ENCODE measurements at places on chromosomes 7 and 10.
A peak's percentile ranks its signal among the peaks of the same experiment; 100 is the strongest.

DNA sequence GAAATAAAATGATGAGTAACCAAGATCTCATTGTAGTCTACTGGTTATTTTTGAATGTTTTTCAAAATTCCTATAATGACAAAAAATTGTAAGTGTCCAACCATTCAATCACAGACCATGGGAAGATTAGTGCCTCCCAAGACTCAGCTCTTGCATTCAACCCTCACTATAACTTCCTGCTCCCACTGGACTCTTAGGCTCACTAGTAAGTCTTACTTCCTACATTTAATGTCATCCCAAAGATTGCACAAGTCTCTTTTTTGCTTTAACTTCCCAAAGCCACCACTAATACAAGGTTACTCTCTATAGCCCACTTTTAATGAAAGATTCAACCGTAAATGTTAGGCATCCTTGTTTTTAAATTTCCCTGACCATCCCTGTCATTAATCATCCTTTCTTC lies 111.9 kb upstream of the NRBF2 start:
- no peak for DNase-seq

DNA sequence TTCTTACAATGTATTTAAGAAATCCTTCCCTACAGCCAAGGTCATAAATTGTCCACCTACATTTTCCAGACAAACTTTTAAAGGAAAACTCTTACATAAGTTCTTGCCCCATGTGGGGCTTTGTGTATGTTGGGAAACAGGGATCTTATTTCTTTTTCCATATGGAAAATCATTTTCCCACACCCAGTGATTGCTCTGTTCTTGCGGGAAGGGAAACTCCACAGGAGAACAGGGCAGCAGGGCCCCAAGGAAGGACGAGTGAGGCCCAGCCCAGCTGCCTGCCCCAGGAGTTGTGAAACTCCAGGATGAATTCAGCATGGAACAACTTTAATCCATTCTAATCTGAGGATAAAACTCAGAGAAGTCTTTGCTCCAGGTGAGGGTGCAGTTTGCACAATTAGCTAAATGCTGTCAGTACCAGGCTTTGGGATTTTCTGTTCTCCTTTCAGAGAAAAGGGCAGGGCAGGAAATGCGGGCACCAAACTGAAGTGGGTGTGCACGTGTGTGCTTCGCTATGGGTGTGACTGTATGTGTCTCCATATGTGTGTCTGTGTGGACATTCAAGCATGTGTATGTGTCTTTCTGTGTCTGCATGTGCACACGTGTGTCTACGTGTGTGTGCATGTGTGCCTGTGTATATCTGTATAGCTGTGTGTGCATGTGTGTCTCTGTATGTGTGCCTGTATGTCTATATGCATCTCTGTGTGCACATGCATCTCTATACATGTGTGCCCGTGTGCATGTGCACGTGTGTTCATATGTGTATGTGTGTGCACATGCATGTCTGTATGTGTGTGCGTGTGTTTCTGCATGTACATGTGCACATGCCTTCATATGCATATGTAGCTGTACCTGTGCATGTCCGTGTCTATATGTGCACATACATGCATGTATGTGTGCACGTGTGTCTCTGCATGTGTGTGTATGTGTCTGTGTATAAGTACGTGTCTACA lies 102.0 kb upstream of the FAM20C start:
- DNase-seq = no peak

DNA sequence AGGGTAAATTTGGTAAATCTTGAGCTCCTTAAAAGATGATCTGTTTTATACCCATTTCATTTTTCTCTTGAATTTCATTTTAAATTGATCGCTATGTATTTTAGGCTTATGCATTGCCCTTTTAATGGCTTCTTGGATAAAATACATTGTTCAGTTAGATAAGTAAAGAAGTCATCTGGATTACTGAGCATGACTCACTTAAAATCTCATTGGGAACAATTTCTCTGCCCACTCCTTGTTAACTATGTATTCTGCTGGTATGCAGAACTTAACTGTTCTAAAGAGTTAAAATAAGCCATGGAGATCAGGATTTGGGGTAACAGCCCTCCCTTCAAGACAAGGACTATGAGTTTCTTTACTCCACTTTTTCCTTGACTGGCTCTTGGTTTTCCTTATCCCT lies 134.2 kb downstream of the SND1 start:
- DNase-seq = no peak

- DNase-seq = peak; percentile 66
These were observed 353.6 kb downstream of the CRPPA start for GRCh38 chr7:16067711-16068110.

GRCh38 chr7:39186671-39187070 lies 209.0 kb downstream of the POU6F2 start:
- DNase-seq = no peak

- no peak for DNase-seq
These were observed 313.3 kb upstream of the AKR1E2 start for GRCh38 chr10:4512671-4513240.

- no peak for DNase-seq
These were observed 355.3 kb downstream of the TCERG1L start for GRCh38 chr10:130956251-130956650.

GRCh38 chr10:93342366-93342765 lies 139.8 kb downstream of the MYOF start:
- DNase-seq = no peak

Measured in NCI-H2029 (cell line).